ENCODE measurements at places on chromosomes 1 and 21.

GRCh38 chr1:59384443-59384842, 87.5 kb downstream of the FGGY start:
- DNase-seq, result no peak

DNA sequence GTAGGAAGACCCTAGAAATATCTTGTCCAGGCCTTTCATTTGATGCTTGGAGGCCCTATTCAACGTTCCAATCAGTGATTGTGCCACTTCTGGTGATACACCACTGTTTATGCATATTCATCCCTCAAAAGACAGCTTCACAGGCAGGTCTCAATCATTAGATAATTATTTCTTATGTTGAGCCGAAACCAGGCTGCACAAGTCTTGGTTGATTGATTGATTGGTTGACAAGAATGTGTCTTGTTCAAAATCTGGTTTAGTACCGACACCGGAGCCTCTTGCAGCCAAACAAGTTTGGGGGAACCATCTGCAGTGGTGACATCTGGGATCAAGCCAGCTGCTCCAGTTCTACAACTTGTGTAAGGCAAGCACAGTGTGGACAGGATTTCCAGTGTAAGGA, 20.1 kb downstream of the C8A start:
- DNase-seq, result no peak

DNA sequence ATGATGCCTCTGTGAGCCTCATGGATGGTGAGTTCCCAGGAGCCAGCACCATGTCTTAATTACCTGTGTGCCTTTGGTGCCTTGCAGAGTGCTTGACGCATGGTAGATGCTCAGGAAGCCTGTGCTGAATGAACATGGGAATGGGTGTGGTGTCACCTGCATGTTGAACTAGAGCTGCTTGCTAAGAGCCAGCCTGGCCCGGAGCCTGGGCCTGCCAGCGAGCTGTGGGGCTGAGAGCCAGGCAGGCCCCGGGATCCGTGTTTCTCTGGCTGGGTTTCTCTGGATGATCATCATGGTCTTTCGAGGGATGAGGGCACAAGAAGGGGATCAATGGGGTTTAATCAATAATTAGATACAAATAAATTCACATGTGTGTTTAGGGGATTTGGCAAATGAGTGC, 6.7 kb upstream of the TEX35 start:
- DNase-seq, result no peak

DNA sequence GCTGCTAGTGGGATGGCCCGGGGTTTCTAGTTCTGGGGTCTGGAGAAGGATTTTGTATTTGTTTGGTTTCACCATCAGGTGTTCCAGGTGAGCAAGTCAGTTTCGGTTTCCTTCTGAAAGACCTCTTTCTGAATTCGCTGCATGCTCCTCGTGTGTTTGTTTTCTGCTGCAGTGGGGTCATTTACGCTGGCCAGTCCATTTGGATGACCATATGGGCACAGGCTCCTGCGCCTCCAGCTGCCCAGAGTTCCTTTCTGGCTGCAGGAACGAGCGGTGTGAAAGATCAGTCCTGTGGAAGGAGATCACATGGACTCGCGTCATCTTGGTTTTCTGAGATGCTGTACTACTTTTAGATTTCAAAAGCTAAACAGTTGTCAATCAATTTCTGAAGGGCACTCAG, 83.7 kb upstream of the GCLM start:
- DNase-seq, result no peak

- DNase-seq, result no peak
Measured at GRCh38 chr1:47881505-47882442, 115.4 kb downstream of the TRABD2B start.

DNA sequence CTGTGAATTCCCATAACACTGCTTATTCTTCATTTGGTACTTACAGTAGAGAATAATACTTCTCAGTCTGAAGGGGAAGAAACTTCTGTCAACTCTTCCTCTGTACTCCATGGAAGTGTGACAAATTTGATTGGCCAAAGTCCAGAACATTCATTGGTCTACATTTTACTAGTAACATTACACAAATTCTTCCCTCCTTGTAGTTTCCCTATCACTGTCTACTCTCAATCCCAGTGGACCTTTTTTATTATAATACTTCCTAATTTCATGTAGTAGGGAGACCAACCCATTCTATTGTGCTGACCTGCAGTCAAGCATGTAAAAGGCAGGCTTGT, 74.7 kb downstream of the ALG6 start:
- no peak for DNase-seq

DNA sequence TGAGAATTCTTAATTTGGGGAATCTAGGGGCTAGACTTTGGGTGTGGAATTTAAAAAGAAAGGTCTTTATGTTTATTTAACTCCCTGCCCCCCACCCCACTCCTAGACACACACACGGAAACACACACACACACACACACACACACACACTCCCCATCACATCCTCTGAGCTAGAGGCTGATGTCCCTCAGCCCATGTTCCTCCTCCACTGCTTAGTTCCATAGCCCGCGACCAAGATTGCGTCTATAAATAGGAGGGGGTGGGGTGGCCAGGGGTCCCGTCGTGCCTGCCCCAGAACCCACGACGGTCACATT, 655 bp upstream of the KIRREL1 start:
- DNase-seq, result no peak

DNA sequence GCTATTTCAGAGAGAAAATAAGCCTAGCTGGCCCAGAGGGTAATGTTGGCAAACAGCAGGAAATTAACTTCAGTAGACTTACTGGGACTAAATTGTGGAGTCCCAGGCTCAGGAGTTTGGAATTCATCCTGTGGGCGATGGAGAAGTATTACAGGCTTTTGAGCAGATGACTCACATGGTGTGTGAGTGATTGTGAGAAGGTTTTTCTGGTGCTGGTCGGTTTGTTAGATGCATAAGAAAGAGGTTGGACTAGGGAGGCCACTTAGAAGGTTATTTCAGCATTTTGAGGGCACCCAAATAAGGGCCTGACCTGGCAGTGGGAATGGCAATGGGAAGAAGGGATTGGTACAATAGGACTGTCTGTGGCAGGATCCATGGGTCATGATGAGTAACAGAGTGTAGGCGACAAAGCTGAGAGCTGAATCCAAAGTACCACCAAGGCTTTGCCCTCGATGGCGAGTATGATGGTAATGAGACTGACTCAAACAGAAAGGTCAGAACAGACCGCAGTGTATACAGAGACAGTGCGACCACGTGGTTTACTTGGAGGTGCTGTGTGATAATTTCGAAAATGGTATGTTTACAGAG, 69.2 kb upstream of the KIF26B start:
- DNase-seq, result peak; percentile 11

GRCh38 chr1:200115532-200115931, 88.0 kb downstream of the NR5A2 start:
- no peak for DNase-seq

- no peak for DNase-seq
Measured at GRCh38 chr1:107132195-107132594, 8.6 kb upstream of the NTNG1 start.

- DNase-seq, result no peak
Measured at GRCh38 chr1:245091818-245092637, 62.8 kb upstream of the KIF26B start.

DNA sequence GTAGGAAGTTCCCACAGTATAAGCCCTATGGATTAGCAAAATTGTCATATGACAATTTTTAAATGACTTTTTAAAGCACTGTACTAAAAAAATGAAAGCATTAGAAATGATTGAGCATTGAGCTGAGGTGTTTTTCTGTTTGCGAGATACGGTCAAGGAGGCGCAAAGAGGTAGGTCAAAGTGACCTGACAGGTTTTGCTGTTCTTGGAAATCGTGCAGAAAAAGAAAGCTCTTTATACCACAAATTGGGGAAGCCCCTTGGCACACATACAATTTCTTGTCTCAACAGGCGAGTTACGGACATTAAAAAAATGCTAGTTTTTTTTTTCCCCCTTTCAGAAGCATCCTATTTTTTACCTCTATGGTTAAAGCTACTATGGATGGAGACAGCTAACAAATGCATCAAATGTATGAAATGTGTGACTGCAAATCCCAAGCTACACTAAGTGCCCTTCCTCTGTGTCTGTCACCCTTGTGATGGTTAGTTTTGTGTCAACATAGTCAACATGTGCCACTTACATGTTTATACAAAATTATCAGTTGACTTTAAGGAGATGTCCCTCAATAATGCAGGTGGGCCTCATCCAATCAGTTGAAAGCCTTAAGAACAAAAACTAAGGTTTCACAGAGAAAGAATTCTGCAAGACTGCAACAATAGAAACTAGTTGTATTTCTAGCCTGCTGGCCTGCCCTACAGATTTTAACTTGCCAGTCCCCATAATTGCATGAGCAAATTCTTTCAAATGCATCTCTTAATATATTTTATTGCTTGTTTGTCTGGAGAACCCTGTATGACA, 29.3 kb downstream of the CRYZ start:
- no peak for DNase-seq

Measured in activated CD4-positive, alpha-beta T cell treated with anti-CD3 and anti-CD28 coated beads, Interleukin-2, Interleukin-4, amounts not matched to agents 100 ng/mL and 50 ng/mL, durations not matched to agents 16 hours and 8 hours (primary cell).